ENCODE measurements at places on chromosomes 6 and 20. TPM values are rescaled to one million over a fixed set of nuclear protein-coding genes. Genes with fewer than 3 reads are reported as not detected.

DNA sequence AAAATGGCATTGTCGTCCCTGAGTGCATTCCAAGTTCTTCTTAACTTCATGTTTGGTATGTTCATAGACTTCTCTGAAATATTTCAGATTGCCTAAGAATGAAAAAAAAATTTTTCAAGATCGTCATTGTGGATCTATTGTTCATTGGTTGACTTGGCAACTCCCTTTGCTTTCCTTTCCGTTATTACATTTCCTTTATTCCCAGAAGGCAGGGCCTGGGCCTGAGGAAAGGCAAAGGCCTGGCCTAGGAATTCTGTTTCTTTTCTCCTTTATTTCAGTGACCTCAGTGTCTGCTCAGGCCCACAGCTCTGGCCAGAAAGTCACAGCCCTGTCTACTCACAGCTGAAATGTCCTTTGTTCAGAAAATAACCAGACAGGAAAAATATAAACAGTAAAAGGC, 401.6 kb upstream of the PLCB4 start:
- no peaks in the 10 kb centered on the region for H3K27me3 ChIP-seq
- no peak for DNase-seq
- no peak overlapping the region for H3K27ac ChIP-seq
- H3K4me1 ChIP-seq: no peaks in the 10 kb centered on the region
- no peak overlapping the region for H3K4me3 ChIP-seq

RPP40 gene
- total RNA-seq: 6.5 TPM

DNA sequence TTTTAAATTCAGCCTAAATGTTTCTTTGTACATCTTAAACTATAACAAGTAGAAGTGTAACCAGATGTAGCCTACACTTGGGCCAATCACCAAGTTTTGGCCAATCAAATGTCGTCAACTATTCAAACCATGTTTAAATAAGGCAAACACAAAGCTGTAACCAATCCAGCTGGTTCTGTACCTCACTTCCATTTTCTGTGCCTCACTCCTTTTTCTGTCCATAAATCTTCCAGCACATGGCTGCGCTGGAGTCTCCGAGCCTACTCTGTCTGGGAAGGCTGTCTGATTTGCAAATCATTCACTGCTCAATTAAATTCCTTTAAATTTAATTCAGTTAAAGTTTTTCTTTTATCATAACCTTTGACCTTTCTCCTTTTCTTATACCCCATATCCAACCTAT, 7.7 kb upstream of the AHI1 start:
- no peaks in the 10 kb centered on the region for H3K27me3 ChIP-seq
- H3K27ac ChIP-seq: no peak overlapping the region
- H3K4me1 ChIP-seq: peaks cover 6% of the 10 kb centered on the region
- H3K4me3 ChIP-seq: no peak overlapping the region
- H3K36me3 ChIP-seq: no peaks in the 10 kb centered on the region

NRN1 gene
- total RNA-seq: 10.8 TPM

DNA sequence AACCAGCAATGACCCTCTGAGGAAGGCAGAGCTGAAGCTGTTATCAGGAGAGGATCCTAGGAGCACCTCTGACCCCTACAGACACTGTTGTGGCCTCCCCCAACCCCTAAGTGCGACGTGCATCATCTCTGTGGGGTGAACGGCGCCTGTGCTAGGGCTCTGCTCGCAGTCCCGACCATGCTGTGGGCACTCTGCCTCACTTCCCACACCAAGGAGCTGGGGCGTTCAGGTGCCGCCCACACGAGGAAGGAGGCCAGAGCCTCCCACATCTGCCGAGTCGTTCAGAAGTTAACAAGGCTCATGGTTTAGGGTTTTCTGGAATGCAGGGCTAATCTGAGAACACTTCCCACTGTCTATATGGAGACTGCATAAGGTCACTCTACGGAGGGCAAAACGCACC, 62.1 kb downstream of the GINS1 start:
- no peak overlapping the region for H3K4me3 ChIP-seq
- no peaks in the 10 kb centered on the region for H3K36me3 ChIP-seq
- no peaks in the 10 kb centered on the region for H3K4me1 ChIP-seq
- no peak for DNase-seq

DNA sequence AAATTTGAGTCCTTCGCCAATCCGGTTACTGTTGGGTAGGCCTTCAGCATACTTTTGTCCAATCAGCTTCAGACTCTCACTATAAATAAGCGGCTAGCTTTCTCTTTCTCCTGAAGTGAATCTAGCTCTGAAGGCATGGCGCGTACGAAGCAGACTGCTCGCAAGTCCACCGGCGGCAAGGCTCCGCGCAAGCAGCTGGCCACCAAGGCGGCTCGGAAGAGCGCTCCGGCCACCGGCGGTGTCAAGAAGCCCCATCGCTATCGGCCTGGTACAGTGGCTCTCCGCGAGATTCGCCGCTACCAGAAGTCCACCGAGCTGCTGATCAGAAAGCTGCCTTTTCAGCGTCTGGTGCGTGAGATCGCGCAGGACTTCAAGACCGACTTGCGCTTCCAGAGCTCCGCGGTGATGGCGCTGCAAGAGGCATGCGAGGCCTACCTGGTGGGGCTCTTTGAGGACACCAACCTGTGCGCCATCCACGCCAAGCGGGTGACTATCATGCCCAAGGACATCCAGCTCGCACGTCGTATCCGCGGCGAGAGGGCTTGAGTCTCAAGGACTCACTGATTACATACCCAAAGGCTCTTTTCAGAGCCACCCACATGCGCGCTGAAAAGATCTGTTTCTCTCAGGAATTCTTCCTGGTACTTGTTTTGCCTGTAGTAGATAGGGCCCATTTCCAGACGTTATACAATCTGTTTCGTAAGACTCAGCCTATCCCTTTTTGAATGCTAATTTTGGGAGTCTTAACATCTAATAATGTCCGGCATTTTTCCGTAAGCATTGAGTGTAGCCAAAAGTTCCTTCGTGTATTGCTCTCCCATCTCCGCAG, 102.0 kb downstream of the OR2B2 start:
- peaks cover 20% of the 10 kb centered on the region for H3K4me1 ChIP-seq
- peak; percentile 90 for DNase-seq
- H3K4me3 ChIP-seq: peak overlapping the region; percentile 76
- no peaks in the 10 kb centered on the region for H3K27me3 ChIP-seq
- H3K36me3 ChIP-seq: no peaks in the 10 kb centered on the region

Measured in naive thymus-derived CD4-positive, alpha-beta T cell (primary cell).